Colonic mucosa (tissue), 4 donors: ENCODE measurements at places on chromosomes 2 and 18. TPM values are rescaled to one million over a fixed set of nuclear protein-coding genes. Genes with fewer than 3 reads are reported as not detected.

ALPP gene
- 0.37 TPM for total RNA-seq

GRCh38 chr18:44041961-44042360, 638.7 kb upstream of the SETBP1 start:
- H3K4me3 ChIP-seq: no peak overlapping the region
- DNase-seq: no peak
- no peaks in the 10 kb centered on the region for H3K4me1 ChIP-seq

- H3K4me3 ChIP-seq: no peak overlapping the region
- no peak for DNase-seq
- H3K27ac ChIP-seq: no peak overlapping the region
- no peaks in the 10 kb centered on the region for H3K4me1 ChIP-seq
- no peaks in the 10 kb centered on the region for H3K27me3 ChIP-seq
These were observed 106.3 kb downstream of the RNF144A start for GRCh38 chr2:7023542-7023941.

DNA sequence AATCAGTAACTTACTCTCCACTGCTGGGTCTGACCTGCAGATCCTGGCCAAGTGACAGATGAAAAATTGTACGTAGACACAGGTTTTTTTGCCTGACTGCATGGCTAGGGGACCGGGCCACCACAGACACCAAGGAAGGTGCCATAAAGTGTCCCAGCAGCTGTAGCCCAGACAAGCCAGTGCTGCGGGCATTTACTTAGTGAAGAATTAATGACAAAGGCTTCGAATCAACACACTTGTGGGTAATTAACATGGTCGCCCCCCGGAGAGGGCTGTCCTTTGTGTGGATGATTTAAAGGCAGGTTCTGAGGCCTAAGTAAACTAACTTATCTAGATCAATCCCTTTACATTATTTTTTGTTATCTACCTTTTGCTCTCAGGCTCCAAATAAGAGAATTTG, 1709.1 kb upstream of the LRRTM1 start:
- no peaks in the 10 kb centered on the region for H3K4me1 ChIP-seq
- H3K27ac ChIP-seq: no peak overlapping the region
- no peaks in the 10 kb centered on the region for H3K27me3 ChIP-seq
- H3K36me3 ChIP-seq: no peaks in the 10 kb centered on the region
- DNase-seq: no peak
